Astrocyte of the hippocampus (primary cell): ENCODE measurements at places on chromosomes 6 and 20.

DNA sequence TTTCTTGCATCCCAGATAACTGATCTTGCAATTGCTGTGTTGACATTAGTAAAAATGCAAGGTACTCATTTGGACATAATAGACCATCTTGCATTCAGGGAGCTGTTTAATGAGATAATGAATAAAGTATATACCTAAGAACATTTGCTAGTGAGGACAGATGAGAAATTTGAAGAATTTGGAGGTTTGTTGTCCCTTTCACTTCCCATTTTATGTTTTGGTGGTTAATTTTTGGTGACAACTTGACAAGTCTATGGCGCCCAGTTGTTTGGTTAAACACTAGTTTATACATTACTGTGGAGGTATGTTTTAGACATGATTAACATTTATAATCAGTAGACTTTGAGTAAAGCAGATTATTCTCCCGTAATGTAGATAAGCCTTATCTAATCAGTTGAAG lies 300.2 kb upstream of the SYNCRIP start:
- DNase-seq = no peak

GRCh38 chr6:119350202-119350951 lies 816 bp upstream of the MAN1A1 start:
- peak; percentile 66 for DNase-seq

DNA sequence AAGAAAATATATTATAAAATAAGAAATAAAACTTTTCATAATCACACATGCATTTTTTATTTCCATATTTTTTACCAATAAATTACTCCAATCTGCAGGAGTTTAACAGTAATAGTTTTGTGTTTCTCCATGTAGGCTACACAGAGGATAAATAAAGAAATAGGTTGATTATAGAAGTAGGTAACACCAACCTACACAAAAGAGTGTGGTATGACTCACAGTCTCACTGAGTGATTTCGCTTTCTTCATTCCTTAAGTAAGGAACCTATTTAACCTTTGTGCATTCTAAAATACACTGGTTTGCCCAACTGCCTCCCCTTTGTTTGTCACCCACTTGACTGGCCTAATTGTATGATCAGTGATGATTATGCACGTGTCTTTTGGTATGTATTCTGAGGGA lies 244.2 kb upstream of the RIMS1 start:
- DNase-seq = no peak

- no peak for DNase-seq
Observed at GRCh38 chr20:20835897-20836296, 123.5 kb upstream of the RALGAPA2 start.

DNA sequence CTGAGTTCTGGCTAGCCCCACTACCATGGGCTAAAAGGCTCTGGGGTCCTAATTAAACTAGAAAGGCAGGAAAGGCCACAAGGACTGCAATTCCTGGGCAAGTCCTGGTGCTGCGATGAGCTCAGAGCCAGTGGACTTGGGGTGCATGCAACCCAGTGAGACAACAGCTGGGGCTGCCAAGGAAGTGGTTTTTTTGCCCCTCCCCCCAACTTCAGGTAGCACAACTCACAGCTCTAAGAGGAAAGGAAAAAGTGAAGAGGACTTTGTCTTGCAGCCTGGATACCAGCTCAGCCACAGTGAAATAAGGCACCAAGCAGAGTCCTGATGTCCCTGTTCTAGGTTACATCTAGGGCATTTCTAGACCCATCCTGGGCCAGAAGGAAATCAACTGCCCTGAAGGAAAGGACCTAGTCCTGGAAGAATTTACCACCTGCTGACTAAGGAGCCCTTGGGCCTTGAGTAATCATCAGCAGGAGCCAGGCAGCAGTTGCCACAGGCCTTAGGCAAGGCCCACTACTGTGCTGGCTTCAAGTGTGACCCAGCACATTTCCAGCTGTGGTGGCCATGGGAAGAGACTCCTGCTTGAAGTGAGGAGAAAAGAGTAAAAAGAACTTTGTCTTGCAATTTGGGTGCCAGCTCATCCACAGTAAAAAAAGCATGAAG lies 358.4 kb downstream of the BTBD3 start:
- no peak for DNase-seq

DNA sequence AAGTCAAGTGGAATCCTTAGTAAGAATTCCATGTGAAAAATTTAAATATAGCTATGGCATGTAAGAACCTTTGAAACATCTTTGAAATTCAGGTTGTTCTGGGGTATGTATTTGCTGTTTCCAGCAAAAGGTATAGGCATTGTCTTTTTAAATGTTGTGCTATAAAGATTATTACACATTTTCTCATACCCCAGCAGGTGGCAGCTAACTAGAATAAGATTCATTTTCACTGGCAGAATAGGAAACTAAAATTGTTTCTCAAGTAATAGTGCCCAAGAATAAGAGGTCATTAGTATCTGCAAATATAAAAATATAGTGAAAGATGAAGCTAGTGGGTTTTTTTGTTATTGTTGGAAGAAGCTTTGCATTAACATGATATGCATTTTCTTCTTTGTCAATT lies 1.8 kb downstream of the GRIK2 start:
- DNase-seq = no peak

- DNase-seq = no peak
Observed at GRCh38 chr6:31702405-31702818, 712 bp downstream of the ABHD16A start.

DNA sequence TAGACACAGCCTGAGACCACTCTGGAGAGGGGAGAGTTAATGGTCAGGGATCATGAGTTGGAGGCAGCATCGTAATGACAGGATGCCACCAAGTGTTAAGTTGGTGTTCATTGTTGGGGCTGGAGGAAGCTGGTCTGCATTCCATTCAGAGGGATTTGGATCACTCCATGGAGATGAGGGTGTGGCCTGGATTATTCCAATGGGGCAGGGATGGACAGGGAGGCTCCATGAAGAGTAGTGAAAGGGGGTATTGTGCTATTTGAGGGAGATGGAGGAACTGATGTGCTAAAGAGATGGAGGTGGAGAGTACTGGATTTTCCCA lies 1.1 kb downstream of the SAPCD1 start:
- DNase-seq = peak; percentile 66

GRCh38 chr6:111980971-111981840 lies 72.7 kb upstream of the CCN6 start:
- DNase-seq = peak; percentile 13

DNA sequence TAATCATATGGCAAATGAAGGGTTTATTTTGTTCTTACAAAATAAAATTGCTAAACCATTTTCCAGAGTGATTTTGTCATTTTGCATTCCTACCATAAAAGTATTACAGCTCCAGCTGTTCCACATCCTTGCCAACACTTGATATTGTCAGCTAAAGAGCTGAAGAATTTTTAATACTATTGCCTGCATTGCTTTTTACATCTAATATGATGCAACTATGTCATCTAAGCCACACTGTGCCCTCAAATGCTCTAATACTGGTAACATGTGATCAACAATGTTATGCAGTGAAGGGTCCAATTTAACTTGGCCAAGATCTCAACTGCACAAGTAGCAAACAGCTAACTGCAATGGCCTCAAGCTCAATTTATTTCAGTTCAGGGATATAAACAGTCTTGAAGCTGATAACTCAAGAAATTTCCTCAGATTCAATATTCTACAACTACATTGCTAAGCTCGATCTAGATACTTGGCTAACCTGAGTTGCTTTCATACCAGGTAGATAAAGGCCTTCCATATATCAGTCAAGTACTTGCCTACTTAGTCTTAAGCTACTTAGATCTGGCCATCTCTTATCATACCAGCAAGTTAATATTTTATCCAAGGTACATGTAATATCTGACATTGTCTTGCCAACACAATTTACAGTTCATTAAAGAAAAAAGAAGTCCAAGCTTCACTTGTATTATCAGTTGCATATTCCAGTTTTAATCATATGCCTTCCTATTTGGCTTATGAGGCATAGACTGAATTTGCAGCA lies 17.0 kb downstream of the AKIRIN2 start:
- no peak for DNase-seq

DNA sequence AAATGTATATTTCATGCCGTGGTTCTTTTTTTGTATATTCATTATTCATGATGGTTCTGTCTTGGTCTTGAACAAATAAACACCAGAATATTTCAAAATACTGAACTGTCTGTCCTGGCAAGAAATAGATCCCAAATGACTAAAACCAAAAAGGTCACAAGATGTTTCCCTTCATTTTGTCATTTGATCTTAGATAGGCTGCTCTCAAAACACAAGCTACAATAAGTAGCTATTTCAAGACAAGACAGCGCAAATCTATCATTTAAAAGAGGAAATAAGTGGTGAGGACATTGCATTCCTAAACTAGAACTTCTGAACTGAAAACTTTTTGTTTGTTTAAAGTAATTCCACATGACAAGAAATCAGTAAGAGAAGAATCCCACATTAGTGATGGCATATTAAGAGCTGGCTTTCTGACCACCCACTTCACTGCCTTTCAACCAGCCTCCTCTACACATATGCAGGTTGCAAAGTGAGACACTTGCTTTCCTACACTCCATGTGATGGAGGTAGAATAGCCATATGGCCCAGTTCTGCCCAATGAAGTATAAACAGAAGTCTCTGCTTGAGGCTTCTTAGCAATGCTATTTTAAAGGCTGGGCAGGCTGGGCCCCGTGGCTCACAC lies 54.4 kb upstream of the CCDC28A start:
- DNase-seq = no peak

DNA sequence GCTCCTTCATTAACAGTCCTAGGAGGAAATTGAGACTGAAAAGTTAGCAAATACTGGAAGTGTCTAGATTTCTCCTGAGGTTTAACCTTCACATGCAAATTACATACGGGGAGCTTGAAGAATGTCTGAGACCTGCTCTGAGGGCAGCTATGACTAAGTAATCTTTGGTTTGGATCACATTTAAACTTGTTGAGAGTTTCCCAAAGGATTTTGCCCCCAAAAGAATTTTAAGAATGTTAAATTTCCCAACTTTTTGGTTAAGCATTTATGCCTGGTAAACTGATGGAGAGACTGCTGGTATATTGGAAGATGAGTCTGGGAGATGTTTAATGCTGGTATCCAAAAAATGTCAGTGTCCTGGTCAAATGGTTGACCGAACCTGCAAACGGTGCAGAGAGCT lies 97.0 kb downstream of the RREB1 start:
- DNase-seq = peak; percentile 59

DNA sequence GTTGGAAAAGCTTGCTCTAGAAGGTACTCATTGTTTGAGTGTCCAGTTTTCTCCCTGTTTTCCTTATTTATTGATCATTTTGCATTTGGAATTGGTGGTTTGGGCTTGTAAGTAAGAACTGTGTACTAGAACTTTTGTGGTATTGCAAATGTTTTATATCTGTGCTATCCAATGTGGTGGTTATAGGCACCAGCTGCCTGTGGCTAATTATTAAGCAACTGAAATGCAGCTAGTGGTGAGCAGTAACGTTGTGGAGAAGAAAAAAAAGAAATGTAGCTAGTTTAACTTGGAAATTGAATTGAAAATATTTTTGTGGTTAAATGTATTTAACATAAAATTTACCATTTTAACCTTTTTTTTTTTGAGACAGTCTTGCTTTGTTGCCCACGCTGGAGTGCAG lies 50.7 kb upstream of the MAPK13 start:
- DNase-seq = peak; percentile 15

- DNase-seq = peak; percentile 29
Observed at GRCh38 chr6:99282479-99283062, 66.9 kb downstream of the FAXC start.

DNA sequence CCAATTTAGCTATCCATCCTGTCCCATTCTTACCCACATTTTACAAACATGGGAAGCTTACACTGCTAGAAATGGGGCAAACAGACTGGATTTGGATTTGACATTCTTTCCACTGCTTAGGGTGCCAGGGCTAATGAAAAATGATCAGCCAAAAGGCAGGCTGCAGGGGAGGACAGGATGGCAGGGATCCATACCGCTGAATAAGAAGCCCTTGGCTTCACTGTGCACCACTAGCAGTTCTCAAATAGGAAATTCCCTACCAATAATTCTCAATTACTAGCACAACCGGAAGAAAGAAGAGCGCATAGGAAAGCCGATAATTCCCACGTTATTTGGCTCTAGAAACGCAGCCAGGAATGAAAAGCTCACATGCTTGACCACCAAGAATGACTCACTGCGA lies 73.1 kb downstream of the NDUFAF5 start:
- DNase-seq = no peak

- no peak for DNase-seq
Observed at GRCh38 chr6:40630051-40630450, 42.9 kb upstream of the LRFN2 start.

DNA sequence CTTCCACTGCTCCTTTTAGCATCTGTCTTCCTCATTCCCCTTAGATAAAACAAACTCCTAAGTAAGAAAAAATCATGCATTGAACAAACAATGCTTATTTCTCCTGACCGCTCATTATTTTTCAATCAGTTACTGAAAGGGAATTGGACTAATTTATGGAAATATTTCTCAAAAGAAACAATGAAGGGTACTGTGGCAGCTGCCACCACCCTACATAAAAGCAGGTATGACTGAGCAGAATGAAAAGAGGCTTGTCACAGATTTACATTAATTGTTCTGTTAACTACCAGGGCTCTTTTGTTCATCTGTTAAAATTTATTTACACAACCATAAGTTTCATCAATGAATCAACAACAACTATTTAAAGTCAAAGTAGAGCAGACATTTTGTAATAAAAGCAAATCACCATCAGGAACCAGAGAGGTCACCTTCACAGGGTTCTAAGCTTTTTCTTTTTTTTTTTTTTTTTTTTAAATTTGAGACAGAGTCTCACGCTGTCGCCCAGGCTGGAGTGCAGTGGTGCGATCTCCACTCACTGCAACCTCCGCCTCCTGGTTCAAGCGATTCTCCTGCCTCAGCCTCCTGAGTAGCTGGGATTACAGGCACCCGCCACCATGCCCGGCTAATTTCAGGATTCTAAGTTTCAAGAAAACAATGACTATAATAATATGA lies 204.0 kb downstream of the PTPRK start:
- no peak for DNase-seq

DNA sequence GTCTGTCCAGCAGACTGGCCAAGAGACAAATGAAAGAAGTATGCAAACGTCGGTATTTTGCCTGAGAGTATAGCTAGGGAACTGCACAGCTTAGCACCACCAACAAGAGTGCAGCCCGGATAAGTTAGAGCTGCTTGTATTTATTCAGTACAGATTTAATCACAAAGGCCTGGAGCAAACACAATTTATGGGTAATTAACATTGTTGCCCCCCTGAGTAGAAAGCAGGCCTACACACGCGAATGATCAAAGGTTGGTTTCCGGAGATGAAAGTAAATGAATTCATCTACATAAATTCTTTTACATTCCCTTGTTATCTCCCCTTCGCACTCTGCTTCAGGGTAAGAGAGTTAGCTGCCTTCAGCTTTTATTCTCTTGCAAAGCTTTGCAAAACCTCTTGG lies 24.7 kb upstream of the CRISP1 start:
- DNase-seq = no peak

GRCh38 chr20:57638173-57638894 lies 18.1 kb upstream of the ZBP1 start:
- DNase-seq = no peak

- no peak for DNase-seq
Observed at GRCh38 chr20:32508775-32509119, 76.4 kb downstream of the NOL4L start.
